Vagina (tissue), 2 donors: ENCODE measurements at places on chromosomes 16 and 17. TPM values are rescaled to one million over a fixed set of nuclear protein-coding genes. Genes with fewer than 3 reads are reported as not detected.
A peak's percentile ranks its signal among the peaks of the same experiment; 100 is the strongest.

DNA sequence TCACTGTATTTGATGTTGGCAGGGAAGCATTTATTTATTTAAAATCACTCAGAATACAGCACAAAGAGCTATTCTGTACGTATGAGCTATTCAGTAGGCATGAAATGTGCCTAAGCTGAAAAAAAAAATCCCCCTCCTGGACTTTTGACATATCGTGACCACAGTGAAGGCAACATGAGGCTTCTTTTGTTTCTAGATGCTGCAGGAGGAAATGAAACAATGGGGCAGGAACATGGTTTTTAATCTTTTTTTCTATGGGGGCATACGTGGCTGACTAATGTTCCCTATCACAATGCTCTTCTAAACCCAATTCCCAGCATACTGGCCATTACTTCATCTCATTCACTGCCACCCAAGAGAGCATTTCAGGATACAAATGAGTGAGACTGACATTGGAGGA is 191.0 kb upstream of the PMFBP1 start:
- DNase-seq = no peak

GRCh38 chr17:6066183-6066948 is 3.8 kb upstream of the WSCD1 start:
- DNase-seq = no peak

NKD1 gene
- 1.7 TPM for total RNA-seq

- no peak for DNase-seq
These were observed 6.4 kb downstream of the ST6GALNAC2 start for GRCh38 chr17:76579281-76579680.

DNA sequence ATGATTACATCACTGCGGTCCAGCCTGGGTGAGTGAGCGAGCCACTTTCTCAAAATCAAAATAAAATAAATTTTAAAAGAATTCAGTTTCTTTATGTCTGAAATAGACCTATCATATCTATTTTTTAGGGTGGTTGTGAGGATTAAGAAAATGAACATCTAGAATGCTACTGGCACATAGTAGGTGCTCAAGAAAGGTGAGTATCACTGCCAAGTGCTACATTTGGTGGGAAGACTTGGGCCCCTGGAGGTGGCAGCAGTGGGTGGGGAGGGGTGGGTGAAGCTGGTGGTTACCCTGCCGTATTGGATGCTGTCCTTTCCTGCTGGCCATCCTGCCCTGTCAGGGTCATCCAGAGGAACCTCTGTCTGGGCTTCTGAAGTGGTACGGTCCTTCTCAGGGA is 50.3 kb downstream of the ABCC6 start:
- DNase-seq = no peak

DNA sequence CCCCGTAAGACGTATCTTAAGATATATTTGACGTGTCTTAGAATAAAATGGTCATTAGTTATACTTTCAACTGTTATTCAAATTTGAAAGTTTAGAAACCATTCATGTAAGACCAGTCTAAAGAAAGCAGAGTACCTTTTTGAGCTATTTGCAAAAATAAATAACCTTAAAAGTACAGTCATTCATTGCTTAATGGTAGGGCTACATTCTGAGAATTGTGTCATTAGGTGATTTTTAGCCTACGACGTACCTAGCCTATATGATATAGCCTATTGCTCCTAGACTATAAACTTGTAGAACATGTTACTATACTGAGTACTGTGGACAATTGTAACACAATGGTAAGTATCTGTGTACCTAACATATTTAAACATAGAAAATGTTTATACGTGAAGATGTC is 139.2 kb downstream of the PHKB start:
- no peak for DNase-seq

LPCAT2 gene
- total RNA-seq = 11.3 TPM

GRCh38 chr17:50212121-50212843 is 10.9 kb upstream of the COL1A1 start:
- DNase-seq = peak; percentile 96

- no peak for DNase-seq
These were observed 430 bp downstream of the TSEN54 start for GRCh38 chr17:75516619-75517296.

- no peak for DNase-seq
These were observed 274.5 kb downstream of the C16orf95 start for GRCh38 chr16:87042551-87043230.

LITAFD gene
- not detected for total RNA-seq

TBC1D3C gene
- not detected for total RNA-seq
